ENCODE measurements at places on chromosomes 12 and 14.

GRCh38 chr14:90519262-90519920 is 122.6 kb downstream of the CALM1 start:
- DNase-seq, result no peak

GRCh38 chr14:30990770-30991169 is 34.7 kb upstream of the AP4S1 start:
- DNase-seq, result no peak

- DNase-seq, result no peak
Measured at GRCh38 chr12:14951851-14952250, 9.6 kb downstream of the ARHGDIB start.

- no peak for DNase-seq
Measured at GRCh38 chr12:122013791-122014590, 7.7 kb upstream of the BCL7A start.

- no peak for DNase-seq
Measured at GRCh38 chr12:47433876-47434275, 272.0 kb downstream of the RPAP3 start.

GRCh38 chr12:27013611-27014084 is 536 bp downstream of the TM7SF3 start:
- no peak for DNase-seq

DNA sequence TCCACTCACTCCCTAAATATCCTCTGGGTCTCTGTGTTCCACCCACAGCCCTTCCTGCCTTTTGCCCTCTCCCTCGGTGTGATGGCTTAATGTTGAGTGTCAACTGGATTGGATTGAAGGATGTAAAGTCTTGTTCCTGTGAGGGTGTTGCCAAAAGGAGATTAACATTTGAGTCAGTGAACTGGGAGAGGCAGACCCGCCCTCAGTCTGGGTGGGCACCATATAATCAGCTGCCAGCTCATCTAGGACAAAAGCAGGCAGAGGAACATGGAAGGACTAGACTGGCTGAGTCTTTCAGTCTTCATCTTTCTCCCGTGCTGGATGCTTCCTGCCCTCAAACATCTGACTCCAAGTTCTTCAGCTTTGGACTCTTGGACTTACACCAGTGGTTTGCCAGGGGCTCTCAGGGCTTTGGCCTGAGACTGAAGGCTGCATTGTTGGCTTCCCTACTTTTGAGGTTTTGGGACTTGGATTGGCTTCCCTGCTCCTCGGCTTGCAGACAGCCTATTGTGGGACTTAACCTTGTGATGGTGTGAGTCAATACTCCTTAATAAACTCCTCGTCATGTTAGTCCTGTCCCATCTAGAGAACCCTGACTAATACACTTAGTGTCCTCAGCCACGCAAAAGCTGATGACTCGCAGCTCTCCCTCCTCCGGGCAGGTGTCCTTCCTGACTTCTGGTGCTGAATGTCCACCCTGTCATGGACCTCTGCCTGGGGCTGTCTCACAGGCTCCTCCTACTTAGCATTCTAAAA is 5.9 kb downstream of the DGLUCY start:
- DNase-seq, result no peak

- DNase-seq, result no peak
Measured at GRCh38 chr12:111204788-111205241, 164.1 kb downstream of the PHETA1 start.

DNA sequence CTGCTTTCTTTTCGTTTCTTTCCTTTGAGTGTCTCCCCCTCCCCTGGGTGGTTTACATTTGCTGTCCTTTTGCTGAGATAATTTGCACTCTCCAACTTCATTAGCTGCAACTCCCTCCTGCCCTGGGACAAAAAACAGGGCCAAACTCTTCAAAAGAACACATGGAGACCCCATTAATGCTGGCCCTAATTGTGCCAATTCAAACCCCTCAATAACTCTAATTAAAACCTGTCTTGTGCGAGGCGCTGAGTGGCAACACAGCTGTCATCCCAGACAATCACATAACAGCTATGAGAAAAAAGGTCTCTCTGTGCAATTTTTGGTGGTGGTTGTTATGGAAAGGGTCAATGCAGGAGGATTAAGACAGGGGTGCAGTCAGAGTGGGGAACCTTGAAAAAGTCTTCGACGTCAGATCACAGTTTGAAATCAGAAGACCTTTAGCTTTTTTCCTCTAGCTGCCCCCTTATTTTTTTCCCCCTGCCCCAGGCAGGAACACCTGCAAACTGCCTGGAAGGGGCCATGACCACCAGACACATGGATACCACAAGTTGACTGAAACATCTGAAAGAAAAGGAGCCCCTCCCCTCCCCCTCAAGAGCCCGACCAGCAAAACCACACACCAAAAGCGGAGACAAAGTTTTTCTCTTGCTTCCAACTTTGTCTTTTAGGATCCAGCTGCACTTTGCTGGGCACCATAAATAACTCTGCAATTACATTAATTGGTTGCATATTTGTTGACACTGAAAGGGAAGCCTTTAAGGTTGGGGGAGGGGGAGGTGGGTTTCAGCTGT is 26.5 kb upstream of the SMOC1 start:
- no peak for DNase-seq

DNA sequence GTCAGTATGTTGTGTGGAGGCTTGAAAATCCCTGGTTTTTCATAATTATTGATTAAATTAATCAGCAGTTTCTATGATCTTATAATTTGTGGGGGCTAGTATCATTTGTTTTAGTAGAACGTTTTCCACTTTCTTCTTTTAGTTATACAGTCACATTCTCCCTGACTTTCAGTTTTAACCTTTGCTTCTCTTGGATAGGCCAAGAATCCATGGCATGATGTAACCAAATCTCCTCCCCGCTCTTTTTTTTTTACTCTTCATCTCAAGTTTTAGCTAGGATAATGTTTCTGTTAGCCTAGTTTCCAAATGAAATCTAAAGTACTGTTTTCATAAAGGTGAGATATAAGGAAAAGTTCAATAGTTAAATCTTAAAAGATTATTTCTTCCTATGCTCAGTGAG is 106.5 kb downstream of the TMEM117 start:
- DNase-seq, result no peak

DNA sequence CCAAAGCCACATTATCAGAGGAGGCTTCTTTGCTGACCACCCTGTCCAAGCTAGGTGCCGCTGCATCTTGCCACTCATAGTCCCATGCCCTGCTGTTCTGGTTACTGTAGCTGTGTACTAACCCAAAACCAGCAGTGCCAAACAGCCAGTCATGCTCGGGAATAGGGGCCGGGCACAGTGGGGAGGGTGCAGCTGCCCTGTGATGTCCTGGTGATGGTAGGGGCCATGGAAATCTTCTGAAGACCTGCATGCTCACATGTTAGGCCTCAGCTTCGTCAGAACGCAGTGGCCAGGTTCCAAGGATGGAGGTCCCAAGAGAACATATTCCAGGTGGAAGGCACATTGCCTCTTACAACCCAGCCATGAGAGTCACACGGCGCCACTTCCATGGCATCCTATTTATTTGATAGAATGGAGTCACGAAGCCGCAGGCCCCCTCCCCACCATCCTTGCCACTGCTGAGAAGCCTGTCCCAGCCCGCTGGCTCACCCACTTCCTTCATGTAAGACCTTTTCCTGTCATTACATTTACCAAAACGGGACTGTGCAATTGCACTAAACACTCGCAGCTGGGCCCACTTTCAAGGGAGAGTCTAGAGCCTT is 48.5 kb downstream of the FAM222A start:
- no peak for DNase-seq

DNA sequence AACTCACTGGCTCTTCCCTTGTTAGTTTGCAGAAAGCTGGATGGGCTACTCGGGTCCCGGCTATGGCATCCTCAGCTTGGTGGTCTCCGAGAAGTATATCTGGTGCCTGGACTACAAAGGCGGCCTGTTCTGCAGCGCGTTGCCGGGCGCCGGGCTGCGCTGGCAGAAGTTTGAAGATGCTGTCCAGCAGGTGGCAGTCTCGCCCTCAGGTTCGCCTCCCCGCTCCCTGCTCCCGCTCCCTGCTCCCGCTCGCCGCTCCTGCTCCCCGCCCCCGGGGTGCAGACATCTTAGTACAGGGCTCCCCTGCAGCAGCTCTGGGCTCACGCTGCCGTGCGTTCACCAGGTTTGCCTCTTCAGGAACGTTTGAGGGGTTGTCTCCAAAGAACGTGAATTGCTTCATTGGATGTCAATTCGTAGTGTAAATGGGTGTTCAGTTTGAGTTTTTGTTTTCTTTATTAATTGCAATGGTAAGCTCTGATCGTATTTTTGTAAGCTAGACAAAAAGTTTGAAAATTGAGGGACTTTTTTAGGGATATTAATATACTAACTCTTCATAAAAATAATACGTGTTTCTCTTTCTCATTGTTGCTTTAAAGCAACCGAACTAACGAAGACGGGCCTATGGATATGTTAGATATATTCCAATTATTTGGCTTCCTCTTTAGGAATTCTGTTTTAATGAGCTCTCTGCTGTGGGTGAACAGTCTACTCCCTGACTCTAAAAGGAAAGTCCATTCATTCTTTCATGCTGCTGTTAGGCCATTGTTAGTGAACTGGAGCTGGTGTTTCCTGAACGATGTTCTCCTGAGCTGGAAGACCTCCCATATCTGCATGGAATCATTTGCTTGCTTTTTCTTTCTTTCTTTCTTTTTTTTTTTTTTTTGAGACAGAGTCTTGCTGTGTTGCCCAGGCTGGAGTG is 71.3 kb downstream of the ANKRD9 start:
- DNase-seq, result peak; percentile 29
